ENCODE measurements at places on chromosomes 4 and X. TPM values are rescaled to one million over a fixed set of nuclear protein-coding genes. Genes with fewer than 3 reads are reported as not detected.

Gene FOXR2
- not detected for total RNA-seq

Gene HTR2C
- total RNA-seq: not detected

- no peaks in the 10 kb centered on the region for H3K27me3 ChIP-seq
- H3K4me3 ChIP-seq: no peak overlapping the region
- H3K4me1 ChIP-seq: no peaks in the 10 kb centered on the region
- no peak for DNase-seq
Observed at GRCh38 chr4:172785613-172786012, 383.0 kb upstream of the GALNT7 start.

DNA sequence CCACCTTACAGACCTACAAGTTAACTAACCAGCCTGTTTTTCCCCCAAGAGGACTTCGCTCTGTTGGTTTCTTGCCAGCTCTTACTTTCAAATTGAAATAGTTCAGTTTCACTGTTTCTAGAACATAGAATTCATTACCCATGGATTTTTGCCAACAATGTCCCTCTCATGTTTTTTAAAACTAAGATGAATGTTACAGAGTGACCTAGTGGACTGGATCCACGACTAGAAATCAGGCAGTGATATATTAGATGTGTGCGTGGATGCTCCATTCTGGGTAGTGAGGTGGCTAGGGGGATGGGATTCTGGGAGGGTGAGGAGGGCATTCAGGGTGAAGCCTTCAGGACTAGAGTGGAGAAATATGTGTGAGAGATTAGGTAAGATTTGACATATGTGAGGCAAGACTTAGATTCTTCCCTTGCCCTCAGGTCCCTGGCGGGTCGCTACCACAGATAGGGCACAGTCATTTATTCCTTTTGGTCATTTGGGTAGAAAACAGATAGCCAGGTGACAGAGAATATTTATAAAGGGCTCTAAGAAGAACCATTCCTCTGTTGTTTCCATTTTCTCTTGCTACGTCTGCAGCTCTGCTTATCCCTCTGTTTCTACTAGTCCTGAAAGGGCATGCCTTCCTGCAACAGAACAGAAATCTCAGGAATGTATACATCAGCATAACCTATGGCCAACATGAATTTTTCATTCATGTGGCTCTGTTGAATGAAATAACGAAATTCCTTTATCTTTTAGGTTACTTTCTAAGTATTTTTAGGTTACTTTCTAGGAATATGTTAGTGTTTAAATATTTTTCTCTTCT lies 15.4 kb upstream of the JADE1 start:
- H3K36me3 ChIP-seq: no peaks in the 10 kb centered on the region
- no peaks in the 10 kb centered on the region for H3K27me3 ChIP-seq
- H3K4me3 ChIP-seq: no peak overlapping the region
- no peak overlapping the region for H3K27ac ChIP-seq
- no peak for DNase-seq

DNA sequence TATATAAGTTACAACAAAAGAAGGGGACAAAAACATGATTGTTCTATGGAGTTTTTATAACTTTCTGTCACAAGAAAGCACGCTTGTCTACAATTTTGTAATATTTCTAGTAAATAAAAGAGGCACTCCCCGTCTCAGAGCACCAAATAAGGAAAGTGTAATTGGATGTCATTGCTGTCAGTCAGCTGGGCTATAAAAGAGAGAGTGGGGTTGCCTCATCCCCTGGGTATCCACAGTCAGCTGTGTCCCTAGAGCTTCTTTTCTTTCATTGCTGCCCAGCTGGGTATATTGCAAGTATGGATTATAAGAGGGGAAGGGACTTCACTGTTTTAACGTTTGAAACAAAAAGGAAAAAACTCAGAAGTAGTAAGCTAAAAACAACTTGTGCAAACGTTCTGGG lies 61.3 kb downstream of the NPNT start:
- H3K27ac ChIP-seq: no peak overlapping the region
- DNase-seq: no peak
- no peaks in the 10 kb centered on the region for H3K27me3 ChIP-seq
- no peaks in the 10 kb centered on the region for H3K36me3 ChIP-seq
- H3K4me1 ChIP-seq: no peaks in the 10 kb centered on the region

DNA sequence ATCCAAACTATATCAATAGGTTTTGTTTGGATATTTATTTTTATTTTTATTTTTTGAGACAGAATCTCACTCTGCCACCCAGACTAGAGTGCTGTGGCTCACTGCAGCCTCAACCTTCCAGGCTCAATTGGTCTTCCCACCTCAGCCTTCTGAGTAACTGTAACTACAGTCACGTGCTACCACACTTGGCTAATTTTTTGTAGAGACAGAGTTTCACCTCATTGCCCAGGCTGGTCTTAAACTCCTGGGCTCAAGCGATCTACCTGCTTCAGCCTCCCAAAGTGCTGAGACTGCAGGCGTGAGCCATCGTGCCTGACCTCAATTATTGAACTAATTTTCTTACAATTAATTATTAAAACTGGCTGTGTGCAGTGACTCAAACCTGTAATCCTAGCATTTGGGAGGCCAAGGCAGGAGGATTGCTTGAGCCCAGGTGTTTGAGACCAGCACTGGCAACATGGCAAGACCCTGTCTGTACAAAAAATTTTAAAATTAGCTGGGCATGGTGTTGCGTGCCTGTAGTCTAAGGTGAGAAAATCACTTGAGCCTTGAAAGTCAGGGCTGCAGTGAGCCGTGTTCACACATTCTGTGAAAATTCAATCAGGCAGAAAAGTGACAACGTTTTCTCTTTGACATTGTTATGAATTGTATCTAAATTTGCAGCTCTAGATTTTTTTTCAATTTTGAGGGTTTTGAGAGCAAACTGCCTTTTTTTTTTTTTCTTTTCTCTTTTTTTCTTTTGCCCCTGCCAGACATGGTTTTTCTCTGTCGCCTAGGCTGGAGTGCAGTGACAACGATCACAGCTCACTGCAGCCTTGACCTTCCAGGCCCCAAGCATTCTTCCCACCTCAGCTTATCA lies 66.0 kb downstream of the UBE2K start:
- no peaks in the 10 kb centered on the region for H3K4me1 ChIP-seq
- no peak for DNase-seq
- no peak overlapping the region for H3K27ac ChIP-seq
- peaks cover 33% of the 10 kb centered on the region for H3K36me3 ChIP-seq
- H3K27me3 ChIP-seq: no peaks in the 10 kb centered on the region

DNA sequence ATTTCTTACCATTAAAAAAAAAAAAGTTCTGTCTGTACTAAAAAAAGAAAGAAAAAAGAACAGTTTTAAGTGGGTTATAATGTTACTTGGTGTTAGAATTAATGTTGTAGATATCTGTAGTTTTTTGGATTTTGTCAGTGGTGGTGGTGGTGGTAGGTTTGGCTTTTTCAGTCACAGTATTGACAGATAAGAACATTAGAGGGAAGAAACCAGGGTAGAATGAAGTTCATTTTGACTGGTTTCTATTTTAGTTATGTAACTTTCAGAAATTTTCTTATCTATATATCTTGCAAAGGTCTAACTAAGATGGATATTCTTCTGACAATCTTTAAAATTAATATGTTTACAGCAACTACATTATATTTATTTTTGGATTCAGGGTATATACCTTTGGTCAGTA lies 105.4 kb downstream of the FBXW7 start:
- H3K4me1 ChIP-seq: peaks cover 30% of the 10 kb centered on the region
- H3K27ac ChIP-seq: no peak overlapping the region
- DNase-seq: no peak

- peak; percentile 12 for DNase-seq
- no peak overlapping the region for H3K27ac ChIP-seq
- H3K4me3 ChIP-seq: no peak overlapping the region
- H3K4me1 ChIP-seq: no peaks in the 10 kb centered on the region
- H3K36me3 ChIP-seq: no peaks in the 10 kb centered on the region
- H3K27me3 ChIP-seq: no peaks in the 10 kb centered on the region
Observed at GRCh38 chr4:128461291-128462102, 173.9 kb upstream of the PGRMC2 start.

DNA sequence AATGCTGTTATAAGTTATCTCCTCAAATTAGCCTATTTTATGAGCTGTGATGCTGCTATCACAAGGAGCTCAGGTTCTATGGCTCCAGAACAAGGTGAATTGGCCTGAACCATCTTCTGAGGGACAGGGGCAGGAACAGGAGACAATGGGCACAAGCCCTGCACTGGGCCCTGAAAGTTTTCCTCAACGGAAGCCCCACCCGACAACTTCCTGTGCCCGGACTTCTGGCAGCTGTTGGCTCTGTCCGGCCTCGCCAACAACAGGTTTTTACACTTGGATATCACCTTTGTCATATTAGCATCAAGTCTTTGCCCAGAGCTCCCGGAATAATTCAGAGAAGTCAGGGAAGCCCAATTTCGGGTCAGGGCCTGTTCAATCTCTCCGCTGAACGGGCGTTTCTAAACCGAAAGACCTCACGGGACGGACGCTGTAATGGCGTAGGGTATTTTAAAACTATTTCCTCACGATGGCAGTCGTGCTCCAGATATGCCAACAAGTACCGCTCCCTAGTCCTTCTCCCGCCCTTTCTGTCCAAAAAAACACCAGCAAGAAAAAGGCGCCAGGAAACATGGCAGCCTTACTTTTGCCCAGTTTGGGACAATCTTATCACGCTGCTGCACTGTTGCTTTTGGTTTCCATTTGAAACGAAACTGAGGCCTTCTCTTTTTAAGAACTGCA lies 201.0 kb upstream of the STK26 start:
- H3K36me3 ChIP-seq: peaks cover 7% of the 10 kb centered on the region
- peaks cover 28% of the 10 kb centered on the region for H3K4me1 ChIP-seq
- no peak overlapping the region for H3K27ac ChIP-seq
- no peak overlapping the region for H3K4me3 ChIP-seq
- DNase-seq: no peak
